Cortex of kidney (tissue), 1 donor: ENCODE measurements at places on chromosomes 1 and 21.

DNA sequence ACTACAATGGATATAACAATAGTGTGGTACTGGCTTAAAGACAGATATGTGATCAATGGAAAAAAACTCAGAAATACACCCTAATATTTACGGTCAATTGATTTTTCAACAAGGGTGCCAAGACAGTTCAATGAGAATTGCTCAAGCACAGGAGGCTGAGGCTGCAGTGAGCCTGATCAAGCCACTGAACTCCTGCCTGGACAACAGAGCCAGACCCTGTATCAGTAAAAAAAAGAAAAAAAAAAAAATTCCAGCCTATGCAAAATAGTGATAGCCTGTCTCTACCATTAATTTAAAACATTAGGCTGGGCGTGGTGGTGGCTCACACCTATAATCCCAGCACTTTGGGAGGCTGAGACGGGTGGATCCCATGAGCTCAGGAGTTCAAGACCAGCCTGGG is 70.0 kb downstream of the SLC27A3 start:
- DNase-seq, result no peak

- DNase-seq, result no peak
Observed at GRCh38 chr1:186634511-186634910, 45.7 kb downstream of the PTGS2 start.

DNA sequence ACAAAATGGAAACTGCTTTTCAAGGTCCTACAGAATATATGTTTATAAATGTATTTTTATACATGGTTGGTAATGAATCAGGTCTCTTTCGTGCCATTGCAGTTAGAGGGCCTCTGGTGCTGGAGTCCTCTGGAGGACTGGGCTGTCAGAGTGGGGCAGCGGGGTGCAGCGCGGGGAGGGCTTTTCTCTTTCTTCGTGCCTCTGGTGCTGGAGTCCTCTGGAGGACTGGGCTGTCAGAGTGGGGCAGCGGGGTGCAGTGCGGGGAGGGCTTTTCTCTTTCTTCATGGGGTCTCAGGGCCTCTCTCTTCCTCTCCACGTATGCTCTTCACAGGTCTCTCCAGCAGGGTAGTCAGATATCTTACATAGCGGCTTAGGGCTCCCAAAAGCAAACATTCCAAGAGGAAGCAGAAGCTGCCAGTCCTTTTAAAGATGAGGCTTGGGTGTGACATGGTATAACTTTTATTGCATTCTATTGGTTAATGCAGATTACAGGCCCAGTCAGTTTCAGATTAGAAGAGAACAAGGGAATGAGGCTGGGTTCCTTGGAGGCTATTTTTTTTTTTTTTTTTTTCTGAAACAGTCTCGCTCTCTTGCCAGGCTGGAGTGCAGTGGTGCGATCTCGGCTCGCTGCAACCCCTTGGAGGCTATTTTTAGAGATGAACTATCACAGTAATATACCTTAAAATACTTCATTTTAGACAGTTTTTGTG is 13.1 kb downstream of the SDCCAG8 start:
- no peak for DNase-seq

DNA sequence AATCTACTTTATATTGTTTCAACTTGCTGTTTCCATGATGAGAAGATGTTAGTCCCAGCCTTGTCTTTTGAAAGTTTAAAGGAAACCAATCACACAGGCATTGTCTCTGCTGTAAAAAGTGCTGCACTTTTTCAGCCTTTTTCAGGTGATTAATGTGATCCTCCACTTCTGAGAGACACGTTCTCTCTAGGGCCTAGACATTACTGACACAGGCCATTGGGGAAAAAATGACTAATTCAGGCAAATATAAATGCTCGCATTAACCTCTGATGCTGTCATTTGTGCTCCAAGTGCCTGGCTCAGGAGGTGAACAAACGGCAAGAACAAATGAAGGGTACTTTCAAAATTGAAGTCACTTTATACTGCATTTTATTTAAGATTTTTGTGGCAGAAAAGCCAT is 32.4 kb upstream of the RGS7 start:
- DNase-seq, result no peak

- no peak for DNase-seq
Observed at GRCh38 chr21:16837321-16837720, 675.5 kb upstream of the CXADR start.

DNA sequence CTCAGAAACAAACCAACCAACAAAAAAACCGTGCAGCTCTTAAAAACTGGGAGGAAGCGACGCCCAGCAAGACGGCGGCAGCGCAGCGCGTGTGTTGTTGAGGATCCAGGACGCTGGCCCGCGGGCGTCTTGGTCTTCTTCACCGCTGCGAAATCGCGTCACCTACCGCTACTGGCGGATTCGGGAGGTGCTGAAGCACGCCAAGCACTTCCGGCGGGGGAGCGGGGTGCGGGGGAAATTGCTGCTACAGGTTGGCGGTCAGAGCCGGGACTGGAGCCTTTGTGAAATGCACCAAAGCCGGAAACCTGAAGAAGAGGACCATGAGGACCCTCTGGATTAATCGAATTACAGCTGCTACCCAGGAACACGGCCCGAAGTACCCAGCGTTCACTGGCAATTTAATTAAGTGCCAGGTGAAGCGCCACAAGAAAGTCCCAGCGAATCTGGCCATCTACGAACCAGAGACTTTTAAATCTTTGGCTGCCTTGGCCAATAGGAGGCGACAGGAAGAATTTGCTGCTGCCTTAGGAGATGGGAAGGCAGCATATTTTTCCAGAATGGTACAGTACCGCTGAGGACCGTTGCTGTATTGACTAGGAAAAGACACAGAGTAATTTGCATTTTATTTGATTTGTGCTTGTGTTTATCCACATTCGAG is 11.9 kb upstream of the RIPPLY3 start:
- no peak for DNase-seq

DNA sequence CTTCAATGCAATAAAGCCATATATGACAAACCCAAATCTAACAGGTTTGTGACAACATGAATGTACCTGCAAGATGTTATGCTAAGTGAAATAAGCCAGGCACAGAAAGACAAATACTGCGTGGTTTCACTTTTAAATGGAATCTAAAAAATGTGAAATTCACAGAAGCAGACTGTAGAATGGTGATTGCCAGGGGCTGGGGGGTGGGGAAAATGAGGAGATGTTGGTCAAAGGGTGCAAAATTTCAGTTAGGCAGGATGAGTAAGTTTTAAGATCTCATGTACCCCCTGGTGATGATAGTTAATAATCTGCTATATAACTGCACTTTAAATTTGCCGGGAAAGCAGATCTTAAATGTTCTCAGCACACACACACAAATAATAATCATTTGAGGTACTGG is 160.5 kb downstream of the PTBP2 start:
- no peak for DNase-seq

DNA sequence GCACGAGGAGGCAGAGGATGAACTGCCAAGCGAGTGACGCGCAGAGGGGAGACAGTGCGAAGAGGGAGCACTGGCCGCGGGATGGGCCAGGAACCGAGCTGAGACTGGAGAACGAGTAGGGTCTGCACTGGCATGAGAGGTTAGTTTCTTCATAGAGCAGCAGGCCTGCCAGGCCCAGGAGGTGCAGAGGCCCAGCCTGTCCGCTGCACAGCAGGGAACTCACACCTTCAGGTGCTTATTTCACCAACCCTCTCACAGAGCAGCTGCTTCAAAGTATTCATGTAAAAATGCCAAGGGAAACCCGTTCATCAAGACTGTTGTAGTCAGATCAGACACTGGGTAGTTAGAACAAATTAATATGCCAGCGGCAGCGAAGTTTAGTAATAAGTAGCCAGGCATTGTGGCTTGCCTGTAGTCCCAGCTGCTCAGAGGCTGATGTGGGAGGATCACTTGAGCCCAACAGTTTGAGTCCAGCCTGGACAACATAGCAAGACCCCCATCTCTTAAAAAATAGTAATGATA is 144.5 kb downstream of the SLC45A1 start:
- no peak for DNase-seq

GRCh38 chr1:108537976-108538375 is 21.9 kb upstream of the EEIG2 start:
- DNase-seq, result no peak

DNA sequence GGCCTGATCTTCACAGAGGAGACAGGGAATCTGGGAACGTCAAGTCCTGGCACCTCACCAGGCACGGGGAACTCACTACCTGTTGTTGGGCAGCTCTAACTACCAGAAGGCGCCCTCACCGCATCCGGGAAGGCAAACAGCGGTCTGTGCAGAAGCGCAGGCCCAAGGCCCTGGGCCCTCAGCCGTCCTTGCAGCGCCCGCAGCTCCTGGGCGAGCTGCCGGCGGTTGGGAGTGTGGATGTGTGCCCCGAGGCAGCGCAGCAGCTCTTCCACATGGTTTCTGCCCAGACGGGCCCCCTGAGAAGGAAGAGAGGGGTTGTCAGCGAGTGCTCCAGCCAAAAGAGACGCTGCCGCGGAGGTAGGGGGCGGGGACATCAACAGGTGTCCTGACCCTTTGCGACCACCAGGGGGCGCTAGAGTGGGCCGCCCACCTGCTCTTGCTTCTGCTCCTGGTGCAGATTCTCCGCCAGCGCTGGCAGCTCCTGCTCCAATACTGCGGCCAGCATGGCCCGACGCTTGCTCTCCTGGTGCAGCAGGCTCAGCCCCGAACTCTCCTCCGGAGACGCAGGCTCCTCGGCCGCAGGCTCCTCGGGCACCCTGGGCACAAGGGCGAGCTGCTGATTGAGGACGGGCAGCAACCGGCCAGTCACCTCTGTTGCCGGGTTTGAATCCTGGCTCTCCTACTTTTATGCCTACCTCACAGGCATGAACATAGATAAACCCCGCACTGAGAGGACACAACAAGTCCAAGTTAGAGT is 9.3 kb downstream of the MAP3K6 start:
- no peak for DNase-seq

DNA sequence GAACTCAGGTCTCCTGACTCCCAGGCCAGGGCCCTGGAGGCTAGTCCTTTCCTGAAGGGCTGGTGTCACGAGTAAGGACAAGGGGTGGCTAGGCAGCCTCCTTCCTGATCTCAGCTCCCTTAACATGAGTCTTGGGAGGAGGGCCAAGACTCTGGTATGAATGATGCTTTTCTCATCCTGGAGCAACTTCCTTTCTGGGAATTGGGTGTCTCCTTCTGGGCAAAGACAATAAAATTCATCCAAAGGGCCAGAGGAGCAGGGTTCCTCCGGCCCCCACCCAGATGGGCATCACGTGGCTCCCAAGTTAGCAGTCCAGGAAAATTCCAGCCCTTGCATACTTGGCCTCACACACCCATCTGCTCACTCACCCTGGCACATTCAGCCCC is at the start of gene FAM167B:
FAM167B (plus strand) TSS at position 335 of the 386 bp plus-strand sequence. CDS start 200 bp downstream, outside the sequence.
- DNase-seq, result no peak

DNA sequence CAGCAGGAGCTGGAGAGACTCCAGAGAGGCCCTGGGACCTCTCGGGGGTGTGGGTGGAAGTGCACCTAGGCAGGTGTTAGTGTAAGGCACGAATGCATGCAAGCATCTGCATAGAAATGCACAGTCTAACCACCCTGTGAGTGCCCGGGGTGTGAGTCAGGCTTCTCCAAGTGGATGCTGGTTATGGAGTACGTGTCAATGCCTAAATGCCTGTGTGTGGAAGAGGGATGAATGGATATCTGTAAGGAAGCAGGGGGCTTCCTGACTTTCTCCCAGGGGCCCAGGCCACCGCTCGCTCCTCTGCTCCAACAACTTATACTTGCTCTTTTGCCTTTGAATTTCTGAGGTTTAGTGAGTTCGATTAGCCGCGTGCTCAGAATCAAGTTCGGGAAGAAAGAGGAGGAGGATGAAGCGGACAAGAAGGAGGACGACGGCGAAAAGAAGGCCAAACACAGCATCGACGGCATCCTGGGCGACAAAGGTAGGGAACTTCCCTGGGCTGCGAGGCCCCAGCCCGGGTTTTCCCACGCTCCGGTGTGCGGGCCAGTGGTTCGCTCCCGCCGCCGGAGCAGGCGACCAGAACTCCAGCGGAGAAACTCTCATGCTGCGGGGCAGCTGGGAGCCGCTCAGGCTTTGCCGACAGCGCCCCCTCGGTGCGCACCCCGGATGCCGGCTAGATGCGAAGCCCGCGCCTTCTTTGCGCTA is 5.4 kb downstream of the PAX7 start:
- DNase-seq, result no peak

DNA sequence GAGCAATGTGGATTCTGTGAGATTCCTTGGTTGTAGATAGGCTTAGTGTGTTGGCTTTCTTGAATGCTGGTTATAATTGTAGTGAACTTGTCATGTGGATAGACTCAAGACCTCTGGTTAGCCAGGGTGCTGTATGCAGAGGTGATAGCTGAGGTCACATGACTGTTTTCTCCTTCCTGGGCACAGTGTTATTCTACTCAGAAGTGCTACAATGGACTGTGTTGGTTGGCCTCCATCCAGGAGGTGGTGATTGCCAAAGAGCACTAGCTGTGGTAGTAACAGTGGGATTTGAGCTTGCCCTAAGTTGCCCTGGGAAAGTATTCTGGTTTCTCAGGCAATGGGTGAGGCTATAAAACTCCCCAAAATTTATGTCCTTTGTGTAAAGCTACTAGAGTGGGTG is 71.6 kb downstream of the SH3BGR start:
- no peak for DNase-seq

DNA sequence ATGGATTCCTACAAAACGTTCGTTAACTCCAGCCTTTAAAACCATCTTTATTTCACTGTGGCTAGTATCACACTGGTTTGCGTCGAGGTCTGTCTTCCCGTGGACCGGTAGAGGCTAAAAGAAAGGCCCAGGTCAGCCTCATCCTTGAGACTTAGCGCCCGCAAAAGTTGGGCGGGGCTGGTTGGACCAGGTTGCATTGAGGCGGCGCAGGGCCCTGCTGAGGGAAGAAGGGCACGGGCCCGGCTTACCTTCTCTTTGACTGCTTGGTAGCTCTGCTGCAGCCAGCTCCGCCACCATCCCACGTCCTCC is 455 bp downstream of the BSDC1 start:
- DNase-seq, result no peak

DNA sequence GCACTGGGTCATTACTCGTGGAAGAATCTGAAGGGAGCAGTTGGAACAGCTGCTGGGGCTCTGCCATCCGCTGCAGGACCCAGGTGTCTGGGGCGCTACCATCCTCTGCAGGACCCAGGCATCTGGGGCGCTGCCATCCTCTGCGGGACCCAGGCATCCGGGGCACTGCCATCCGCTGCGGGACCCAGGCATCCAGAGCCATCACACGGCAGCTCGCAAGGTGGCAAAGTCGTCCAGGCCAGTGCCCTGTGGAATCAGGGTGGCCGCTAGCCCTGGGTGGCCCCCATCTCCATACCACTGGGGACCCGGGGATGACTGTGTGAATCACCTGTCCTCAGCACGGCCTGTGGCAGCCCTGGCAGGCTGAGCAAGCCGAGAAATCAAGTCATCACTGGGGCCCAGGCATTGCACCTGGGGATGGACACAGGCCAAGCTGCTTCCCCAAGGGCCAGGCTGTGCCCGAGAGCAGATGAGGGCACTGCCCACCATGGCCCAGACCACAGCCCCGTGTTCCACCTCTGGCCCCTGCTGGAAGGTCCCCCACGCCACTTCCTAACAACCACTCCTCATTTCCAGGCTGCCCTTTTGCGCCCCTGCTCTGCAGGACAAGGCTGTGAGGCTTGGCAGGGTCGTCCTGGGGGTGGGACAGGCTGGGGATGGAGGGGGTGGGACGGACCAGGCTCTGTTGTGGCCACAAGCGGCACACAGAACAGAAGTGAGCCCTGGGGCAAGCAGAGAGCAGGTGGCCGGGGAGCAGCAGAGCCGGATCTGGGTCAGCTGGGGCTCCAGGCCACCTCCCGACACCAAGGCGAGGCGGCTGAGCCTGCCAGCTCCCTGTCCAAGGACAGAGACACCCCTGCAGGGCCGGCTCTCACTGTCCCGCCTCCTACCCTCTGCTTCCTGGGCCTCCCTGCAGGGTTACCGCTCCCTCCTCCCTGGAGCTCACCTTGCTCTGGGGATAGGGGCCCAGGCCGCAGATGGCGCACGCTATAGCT is 12.7 kb downstream of the GABRD start:
- no peak for DNase-seq
